Stromal cell of bone marrow (primary cell): ENCODE measurements at places on chromosomes 1 and 21.

DNA sequence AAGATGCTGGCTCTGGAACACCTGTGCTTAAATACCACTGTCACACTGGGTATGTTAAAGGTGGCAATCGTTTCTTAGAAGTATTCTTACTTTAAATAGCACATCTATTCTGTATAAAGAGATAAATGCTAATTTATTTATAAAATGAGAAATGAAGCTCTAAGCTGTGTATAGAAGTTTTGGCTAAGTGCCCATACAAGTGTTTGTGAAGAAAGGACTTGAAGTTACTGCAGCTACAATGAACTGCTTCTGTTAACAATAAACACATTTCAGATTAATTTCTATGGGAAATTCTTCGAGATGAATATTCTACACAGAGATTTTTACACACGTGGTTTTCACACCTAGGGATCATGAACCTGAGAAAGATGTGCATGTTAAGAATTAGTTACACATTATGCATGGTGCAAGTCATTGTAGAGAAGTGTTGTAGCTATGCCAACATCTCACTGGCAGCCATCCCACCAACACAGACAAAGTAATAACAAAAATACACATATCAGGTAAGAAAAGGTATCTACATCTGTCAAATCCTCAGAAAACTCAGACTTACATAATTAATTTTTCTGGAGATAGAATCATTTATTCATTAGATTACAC lies 16.2 kb downstream of the COL24A1 start:
- no peak for DNase-seq

DNA sequence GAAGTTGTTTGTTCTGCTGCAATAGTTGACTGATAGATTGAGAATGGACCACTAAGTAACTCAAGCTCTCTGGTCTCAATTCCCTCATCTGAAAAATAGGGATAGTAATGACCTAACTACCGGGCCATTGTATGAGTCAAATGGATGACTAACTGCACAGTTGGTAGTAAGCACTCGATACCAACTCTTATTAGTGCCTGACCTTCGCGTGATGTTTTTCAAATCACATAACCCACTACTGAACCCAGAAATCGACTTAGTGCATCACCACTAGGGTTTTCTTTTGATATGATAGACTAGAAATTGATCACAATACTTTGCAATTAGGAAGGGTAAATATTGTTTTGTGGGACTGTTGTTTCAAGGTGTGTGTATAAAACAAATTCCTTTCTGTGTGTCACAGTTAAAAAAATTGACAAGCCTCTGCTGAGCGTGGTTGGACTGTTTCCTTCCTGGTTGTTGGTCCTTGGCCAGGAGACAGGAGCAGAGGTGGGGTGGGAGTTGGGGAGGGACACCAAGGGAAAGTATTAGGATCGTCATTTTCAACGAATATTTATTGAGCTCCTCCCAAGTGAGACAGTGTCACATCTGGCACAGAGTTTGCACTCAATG lies 54.0 kb upstream of the LRP8 start:
- no peak for DNase-seq

DNA sequence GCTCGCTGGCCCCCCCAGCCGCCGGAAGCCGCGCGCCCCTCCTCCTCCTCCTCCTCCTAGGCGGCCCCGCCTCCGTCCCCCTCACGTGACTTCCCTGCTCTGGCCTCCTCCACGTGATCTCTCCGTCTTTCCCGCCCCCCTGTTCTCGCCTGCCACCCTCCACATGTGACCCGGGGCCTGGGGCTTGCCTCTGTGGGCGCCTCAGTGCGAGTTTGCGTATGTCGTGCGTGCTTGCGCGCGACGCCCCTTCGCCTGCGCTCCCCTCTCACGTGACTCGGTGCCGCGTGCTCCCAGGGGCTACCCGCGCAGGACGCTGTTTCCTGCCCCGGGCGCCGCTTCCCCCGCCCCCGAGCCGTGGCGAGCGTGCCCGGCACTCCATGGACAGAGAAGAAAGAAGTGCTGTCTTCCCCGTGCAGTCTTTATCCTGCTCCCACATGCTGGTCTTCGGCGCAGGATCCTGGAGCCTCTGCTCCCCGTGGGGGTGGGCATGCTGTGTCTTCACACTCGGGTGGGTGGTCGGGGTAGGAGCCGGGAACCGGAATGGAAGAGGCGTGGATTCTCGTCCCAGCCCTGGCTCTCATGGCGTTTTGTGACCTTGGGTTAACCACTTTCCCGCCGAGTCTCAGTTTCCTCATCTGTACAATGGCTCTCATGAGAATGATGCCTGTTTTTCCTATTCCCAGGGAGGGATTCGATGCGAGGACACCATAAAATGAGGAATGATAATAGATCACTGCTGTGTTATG lies 431 bp upstream of the UBE2Q1 start:
- DNase-seq, result peak; percentile 97

DNA sequence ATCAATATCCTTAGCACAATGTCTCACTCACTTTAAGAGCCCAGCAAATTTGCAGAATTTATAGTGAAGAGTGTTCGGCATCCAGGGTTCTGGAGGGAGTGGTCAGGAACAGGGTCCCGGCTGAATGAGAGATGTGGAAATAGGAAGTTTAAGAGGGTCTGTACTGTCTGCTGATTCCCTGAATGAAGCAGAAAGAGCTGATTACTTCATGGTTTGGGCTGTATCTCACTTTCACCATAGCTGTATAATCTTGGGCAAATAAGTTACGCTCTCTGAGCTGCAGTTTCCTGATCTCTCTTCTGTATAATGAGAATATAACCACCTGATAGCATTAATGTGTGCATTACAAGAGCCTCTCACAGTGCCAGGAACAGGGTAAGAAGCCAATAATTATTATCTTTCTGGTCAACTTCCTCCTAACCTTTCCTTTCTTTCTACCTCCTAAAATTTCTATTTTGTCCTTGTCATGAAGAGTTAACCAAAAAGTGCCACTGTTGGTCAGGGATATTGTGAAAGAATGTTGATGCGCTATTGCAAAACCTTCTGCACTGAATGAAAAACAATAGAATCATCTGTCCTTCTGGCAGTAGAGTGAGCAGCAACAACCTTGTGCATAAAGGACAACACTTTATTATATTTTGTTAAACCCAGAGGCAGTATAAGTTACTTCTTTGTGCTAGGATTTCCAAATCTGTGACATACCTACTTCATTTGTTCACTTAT lies 14.7 kb upstream of the PTGFR start:
- DNase-seq, result no peak

DNA sequence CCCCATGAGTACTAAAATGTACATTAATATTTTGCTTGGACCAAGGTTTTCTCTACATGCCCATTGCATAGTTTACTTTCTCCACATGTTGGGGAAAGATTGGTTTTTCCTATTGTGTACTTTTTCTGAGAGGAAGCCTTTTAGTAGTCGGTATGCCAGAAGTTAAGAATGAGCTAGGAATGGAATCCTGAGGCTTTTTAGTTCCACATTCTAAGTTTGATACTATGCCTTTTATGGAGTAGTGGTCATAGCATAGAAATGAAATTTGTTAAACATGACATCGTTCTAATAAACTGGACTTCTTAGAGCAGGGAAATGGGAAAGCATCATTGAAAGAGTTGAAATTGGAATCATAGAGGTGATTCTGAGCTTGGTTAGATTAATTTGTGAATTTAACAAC lies 64.3 kb downstream of the BCL9 start:
- DNase-seq, result no peak

DNA sequence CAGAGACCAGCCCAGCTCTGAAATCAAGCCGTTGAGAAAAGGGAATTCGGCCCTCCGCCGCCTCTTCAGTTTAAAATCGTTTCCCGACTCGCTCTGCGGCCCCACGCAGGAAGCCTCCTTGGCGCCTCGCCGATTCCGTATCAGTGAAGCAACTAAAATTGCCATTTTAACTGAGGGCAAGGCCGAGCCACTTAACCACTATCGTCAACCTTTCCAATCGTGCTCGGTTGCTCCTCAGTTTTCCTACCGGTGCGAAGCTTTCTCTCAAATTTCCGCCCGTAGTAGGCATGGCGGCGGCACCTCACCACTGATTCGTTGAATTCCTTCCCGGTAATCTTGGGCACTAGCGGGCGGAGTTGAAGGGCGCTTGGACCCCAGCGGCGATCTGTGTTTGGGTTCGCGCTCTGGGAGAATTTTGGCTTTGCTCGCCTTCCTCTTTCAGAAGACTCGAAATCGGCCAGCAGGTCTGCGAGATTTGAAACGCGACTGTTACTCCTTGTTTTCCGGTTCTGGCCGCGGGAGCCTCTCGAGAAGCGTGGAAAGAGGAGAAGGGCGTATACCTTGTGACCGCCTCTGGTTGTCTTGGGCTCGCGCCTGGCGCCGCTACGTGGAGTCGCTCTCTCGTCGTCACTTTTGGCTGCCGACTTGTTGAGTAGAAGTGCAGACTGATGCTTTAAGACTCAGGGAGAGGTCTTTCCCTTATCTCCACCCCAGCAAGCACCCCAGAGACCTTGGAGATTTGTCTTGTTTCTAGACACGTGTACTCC lies at the start of the genes CENPL and DARS2:
TSS of gene CENPL (minus strand) at position 569 of the 767 bp plus-strand sequence. CDS start 13,584 bp downstream, outside the sequence.
TSS of gene DARS2 (plus strand) at position 359 of the 767 bp plus-strand sequence. CDS start 557 bp downstream, outside the sequence.
- DNase-seq, result peak; percentile 98

DNA sequence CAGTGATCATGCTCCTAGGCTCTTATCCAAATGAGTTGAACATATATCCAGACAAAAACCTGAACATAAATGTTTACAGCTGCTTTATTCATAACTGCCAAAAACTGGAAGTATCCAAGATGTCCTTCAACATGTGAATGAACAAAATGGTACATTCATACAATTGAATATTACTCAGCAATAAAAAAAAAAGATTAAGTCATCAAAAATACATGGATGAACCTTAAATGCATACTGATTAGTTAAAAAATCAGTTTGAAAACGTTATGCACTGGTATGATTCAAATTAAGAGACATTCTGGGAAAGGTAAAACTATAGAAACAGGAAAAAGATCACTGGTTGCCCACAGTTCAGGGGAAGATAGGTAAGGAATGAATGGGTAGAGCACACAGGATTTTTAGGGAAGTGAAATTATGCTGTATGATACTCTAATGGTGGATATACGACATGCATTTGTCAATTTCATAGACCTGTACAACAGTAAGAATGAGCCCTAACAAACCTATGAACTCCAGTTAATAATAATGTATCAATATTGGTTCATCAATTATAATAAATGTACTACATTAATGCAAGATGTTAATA lies 3.1 kb downstream of the LRRC40 start:
- DNase-seq, result no peak

DNA sequence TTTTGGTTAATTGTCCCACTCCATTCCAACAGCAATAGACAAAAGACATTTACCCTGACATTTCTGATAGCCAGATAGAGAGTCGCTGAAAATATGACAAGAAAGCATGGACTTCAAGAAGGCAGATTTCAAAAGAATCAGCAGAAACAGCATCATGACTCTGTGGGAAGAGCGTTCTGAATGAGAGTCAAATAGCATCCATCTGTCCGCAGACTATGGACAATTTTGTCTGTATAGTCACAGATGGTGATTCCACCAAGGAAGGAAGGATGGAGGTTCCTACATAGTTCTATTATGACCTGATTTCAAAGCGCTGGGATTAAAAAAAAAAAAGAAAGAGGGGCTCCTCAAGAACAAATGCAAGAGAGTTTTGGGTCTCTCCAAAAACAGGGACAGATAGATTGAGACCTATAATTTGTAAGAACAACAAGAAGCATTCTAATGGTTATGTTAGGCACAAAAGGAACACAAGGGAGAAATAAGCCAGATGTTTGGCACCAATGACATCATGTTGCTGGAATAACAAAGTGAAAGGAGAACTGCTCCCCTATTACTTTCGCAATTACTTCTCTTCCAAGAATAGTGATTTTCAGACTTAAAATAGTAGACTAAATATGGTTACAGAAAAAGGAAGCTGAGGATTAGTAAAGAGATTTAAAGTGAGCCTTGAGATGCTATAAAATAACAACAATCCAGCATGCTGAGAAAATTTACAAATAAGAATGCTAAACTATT lies 28.5 kb downstream of the NIBAN1 start:
- peak; percentile 54 for DNase-seq

DNA sequence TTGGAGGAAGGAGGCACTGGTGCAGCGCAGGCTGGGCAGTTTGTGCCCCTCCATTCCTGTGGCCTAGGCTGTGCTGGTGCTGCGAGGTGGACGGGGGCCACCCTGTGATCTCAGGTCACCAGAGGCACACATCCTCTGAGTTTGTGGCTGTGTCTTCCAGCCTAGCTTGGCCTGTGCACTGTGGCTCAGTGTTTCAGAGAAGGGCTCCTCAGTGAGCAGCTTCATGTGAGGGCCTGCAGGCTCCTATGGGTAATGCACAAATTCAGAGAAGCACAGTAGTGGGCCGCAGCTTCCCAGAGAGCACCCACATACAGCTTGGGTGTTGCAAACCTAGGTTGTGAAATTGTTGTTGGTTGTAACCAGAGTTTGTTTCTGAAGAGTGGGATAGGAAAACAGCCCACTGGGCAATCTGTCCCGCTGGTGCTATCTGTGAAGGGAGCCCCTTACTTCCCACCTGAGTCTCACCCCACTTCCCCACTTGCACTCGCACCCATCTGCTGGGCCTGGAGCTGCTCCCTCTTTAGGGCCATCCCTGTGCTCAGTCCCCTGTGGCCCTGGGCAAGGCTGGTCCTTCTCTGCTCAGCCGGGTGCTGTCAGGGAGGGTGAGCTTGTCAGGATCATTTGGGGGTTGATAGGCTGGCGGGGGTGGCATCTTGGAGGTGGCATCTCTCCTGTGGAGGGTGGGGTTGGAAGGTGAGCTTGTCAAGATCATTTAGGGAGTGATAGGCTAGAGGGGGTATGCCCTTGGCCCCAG lies 30.2 kb downstream of the SNAP47 start:
- DNase-seq, result no peak

- peak; percentile 95 for DNase-seq
These were observed 66.5 kb upstream of the GADD45A start for GRCh38 chr1:67618285-67619018.

DNA sequence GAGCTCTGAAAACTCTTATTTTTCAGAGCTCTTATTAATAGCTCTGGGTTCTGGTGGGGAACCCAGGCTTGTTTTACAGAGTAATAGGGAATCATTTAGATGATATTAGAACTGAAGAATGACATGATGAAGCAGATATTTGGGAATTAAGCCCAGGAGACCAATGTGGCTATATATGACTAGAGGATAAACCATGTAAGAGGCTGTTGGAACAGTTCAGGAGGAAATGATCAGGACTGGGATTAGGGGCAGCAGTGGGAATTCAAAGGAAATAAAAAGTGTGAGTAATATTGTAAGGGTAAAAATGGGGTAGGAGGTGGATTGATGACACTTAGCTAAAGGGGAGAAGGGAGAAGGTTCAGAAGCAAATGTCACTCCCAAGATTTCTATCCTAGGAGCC lies 58.6 kb downstream of the GIPC2 start:
- peak; percentile 62 for DNase-seq

- DNase-seq, result no peak
These were observed 122.1 kb upstream of the KAZN start for GRCh38 chr1:14476170-14476955.
